ENCODE measurements at places on chromosomes 7 and 10.

- no peak for DNase-seq
Measured at GRCh38 chr7:10685040-10685439, 288.6 kb upstream of the PHF14 start.

DNA sequence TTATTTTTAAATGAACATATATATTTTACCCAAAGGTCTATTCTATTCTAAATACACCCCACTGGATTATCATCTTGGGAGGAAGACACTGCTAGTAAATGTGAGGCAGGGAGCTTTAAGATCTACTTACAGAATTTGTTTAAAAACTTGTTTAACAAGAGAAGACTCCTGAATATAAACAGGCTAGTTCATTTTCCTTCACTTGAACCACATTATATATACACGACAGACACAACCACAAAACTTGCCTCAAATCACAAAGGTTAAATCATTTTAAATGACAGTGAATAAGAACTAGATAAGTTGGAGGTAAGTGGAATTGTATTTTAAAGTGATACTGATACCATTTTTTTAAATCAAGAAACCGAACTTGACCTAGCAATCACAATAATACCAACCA is 109.2 kb downstream of the ATE1 start:
- DNase-seq, result no peak

DNA sequence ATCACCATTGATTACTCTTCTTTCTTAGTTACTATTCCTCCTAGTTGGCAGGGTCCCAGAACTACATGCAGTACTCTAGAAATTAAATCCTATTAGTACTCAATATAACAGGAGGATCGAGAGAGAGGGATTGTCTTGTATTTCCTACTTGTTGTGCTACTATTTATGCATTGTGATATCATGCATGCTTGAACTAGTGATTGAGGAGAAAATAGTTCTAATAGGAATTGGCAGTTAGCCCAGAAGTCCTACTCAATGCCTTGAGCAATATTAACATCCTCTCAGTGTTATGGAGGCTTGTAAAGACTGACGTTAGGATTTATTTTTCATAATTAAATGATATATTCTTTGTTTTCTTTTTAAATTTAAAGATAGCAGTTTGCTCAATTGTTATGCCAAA is 67.4 kb downstream of the FOXP2 start:
- peak; percentile 19 for DNase-seq

GRCh38 chr10:93412801-93413200 is 69.3 kb downstream of the MYOF start:
- no peak for DNase-seq

GRCh38 chr7:159227433-159227832 is 82.8 kb upstream of the VIPR2 start:
- DNase-seq, result no peak

- no peak for DNase-seq
Measured at GRCh38 chr10:86314616-86315548, 51.7 kb downstream of the GRID1 start.

DNA sequence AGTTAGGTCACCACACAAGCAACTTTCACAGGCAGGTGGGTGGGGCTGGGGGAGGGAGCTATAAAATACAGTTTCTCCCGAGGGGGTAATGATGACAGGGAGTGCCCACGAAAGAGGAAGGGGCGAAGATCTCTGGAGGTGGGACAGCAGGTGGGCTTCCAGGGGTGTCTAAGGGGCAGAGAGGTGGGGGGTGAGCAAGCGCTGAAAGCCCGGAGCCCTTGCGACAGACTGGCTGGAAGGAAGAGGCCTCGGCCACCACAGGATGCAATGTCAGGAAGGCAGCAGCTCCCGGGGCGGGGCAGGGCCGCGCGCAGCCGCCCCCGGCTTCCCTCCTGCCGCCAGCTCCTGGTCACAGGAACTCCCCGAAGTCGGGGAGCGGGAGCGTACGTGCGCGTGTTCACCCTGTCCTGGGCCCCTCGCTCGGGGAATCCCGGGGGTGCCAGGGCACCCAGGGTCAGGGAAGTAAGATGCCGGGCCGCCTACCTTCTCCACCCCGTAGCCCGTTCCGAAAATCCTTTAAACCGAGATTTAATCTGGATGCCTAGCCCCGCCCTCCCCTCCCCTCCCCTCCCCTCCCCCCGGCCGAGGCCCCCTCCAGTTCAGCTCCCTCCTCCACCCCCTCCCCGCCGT is 105.2 kb upstream of the PPIF start:
- DNase-seq, result peak; percentile 45

DNA sequence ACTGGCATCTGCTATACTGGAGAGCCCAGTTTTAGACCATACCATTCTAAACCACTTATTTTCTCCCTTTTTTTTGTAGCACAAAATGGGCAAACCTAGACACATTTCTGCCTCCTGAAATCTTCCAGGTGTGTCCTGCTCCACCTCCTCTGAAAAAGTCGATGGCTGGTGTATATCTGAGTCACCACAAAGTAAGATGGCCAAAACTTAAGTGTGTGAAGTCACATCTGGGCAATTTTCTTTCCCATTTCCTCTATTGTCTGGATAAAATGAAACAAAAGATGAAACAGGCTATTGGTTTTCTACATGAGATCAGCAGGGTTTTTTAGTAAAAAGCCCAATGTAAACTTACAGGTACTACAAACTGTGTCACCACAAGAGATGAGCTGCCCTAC is 65.5 kb downstream of the OSBPL3 start:
- DNase-seq, result no peak

DNA sequence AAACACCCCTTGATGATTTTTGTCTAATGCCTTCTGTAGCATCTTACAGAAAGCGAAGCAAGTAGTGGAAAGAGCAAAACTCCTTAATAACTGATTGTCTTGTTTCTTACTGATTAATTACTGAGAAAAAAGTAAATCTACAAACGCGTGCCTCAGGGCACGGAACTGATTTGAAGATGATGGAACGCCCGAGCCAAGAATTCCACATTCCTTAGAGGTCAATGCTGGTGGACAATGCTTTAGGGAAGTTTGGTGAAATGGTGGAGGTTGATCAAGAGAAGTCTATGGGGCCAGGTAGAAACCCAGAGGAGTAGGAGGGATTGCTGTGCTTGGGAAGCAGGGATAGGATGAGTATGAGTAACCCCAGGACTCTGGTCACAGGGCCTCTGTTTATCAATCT is 5.0 kb upstream of the SORBS1 start:
- DNase-seq, result no peak
